Ureter (tissue), 1 donor: ENCODE measurements at places on chromosomes 3 and 15. TPM values are rescaled to one million over a fixed set of nuclear protein-coding genes. Genes with fewer than 3 reads are reported as not detected.

GABRB3 gene
- total RNA-seq: 8.3 TPM

GREM1 gene
- 26.0 TPM for total RNA-seq

IL20RB gene
- total RNA-seq: 4.3 TPM

ACOX2 gene
- 12.8 TPM for total RNA-seq

A4GNT gene
- not detected for total RNA-seq

DUOXA2 gene
- 3.9 TPM for total RNA-seq
